ENCODE measurements at places on chromosomes 6 and 20.

DNA sequence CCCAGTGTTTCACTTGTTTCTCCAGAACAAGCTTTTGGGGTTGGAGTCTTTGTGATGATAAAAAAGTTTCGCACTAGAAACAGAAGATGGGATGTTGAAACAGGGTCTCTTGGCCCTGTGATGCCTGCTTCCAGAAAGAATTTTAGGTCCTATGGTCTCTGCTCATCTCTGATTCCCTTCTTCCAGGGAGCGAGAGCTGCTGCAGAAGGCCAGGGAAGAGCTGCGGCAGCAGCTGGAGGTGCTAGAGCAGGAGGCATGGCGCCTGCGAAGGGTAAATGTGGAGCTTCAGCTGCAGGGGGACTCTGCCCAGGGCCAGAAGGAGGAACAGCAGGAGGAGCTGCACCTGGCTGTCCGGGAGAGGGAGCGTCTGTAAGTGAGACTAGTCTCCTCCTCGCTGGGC is 18.3 kb downstream of the CEP250 start:
- no peak for DNase-seq

GRCh38 chr6:14995966-14996602 is 249.8 kb upstream of the JARID2 start:
- no peak for DNase-seq

DNA sequence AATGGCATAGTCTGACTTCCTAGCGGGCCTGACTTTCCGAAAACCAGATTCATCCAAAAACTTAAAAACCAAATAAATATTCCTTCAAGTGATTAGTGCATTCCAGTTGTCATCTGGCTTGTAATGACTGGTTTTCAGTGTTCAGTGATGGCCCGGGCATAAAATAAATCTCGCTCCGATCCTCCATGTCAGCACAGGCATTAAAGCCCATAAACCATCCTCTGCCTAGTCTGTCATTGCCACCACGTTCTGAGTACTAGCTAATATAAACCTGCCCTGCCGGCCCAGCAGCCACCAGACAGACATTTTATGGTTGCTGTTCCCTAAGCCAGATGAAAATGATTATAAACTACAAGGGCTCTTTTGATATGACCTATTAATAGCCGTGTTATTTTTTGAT is 232.3 kb upstream of the GMDS start:
- DNase-seq, result no peak

DNA sequence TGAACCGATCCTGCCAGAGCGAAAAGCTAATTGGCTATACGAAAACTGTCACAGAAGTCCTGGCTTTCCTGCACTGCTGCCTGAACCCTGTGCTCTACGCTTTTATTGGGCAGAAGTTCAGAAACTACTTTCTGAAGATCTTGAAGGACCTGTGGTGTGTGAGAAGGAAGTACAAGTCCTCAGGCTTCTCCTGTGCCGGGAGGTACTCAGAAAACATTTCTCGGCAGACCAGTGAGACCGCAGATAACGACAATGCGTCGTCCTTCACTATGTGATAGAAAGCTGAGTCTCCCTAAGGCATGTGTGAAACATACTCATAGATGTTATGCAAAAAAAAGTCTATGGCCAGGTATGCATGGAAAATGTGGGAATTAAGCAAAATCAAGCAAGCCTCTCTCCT is 14.2 kb downstream of the CCR6 start:
- no peak for DNase-seq

- DNase-seq, result no peak
Measured at GRCh38 chr6:39100358-39100757, 14.6 kb downstream of the SAYSD1 start.

- DNase-seq, result no peak
Measured at GRCh38 chr20:52242237-52243230, 51.0 kb upstream of the ZFP64 start.

GRCh38 chr6:143843677-143843999 is 500 bp downstream of the LTV1 start:
- DNase-seq, result no peak

- DNase-seq, result no peak
Measured at GRCh38 chr6:117739869-117740268, 64.6 kb downstream of the NUS1 start.

GRCh38 chr6:23181356-23182110 is 612.2 kb downstream of the HDGFL1 start:
- DNase-seq, result no peak

GRCh38 chr6:138285800-138286199 is 67.5 kb upstream of the PBOV1 start:
- DNase-seq, result no peak

- no peak for DNase-seq
Measured at GRCh38 chr6:35925961-35926360, 5.1 kb upstream of the SRPK1 start.
